ENCODE measurements at places on chromosomes 7 and 10. TPM values are rescaled to one million over a fixed set of nuclear protein-coding genes. Genes with fewer than 3 reads are reported as not detected.

Gene MYOF
- 17.5 TPM for polyA plus RNA-seq

Gene TEX47
- not detected for polyA plus RNA-seq

Gene JAKMIP3
- polyA plus RNA-seq = not detected

Gene PIK3AP1
- polyA plus RNA-seq = 95.5 TPM

Gene RBM20
- polyA plus RNA-seq = not detected

Gene VWDE
- polyA plus RNA-seq = not detected

Gene ANKRD22
- polyA plus RNA-seq = 2.6 TPM

Gene CLDN15
- polyA plus RNA-seq = not detected

Gene SLC39A12
- not detected for polyA plus RNA-seq

DNA sequence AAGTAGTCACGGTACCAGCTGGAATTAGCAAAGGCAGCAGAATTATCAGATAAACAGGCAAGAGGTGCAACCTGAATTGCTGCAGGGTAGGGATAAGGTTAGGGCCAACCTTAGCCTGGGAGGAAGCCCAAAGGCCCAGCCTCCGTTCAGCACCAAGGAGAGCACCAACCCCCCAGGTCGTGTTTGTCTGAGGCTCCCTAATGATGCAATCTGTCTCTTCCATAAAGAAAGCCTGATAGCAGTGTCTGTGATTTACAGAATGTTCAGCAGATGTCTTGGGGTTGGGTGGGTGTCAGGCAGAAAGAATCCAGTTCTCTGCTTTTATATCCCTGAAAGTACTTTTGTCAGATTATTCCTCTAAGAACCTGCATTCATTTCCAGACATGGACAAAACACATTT lies 328.4 kb upstream of the AOAH start:
- H3K36me3 ChIP-seq = no peaks in the 10 kb centered on the region
- DNase-seq = no peak
- no peak overlapping the region for H3K27ac ChIP-seq
- no peaks in the 10 kb centered on the region for H3K27me3 ChIP-seq
- H3K4me3 ChIP-seq = no peak overlapping the region

- H3K4me3 ChIP-seq = no peak overlapping the region
- no peak overlapping the region for H3K27ac ChIP-seq
- peaks cover 64% of the 10 kb centered on the region for H3K4me1 ChIP-seq
Measured at GRCh38 chr10:124654686-124655085, 89.5 kb downstream of the FAM53B start.

DNA sequence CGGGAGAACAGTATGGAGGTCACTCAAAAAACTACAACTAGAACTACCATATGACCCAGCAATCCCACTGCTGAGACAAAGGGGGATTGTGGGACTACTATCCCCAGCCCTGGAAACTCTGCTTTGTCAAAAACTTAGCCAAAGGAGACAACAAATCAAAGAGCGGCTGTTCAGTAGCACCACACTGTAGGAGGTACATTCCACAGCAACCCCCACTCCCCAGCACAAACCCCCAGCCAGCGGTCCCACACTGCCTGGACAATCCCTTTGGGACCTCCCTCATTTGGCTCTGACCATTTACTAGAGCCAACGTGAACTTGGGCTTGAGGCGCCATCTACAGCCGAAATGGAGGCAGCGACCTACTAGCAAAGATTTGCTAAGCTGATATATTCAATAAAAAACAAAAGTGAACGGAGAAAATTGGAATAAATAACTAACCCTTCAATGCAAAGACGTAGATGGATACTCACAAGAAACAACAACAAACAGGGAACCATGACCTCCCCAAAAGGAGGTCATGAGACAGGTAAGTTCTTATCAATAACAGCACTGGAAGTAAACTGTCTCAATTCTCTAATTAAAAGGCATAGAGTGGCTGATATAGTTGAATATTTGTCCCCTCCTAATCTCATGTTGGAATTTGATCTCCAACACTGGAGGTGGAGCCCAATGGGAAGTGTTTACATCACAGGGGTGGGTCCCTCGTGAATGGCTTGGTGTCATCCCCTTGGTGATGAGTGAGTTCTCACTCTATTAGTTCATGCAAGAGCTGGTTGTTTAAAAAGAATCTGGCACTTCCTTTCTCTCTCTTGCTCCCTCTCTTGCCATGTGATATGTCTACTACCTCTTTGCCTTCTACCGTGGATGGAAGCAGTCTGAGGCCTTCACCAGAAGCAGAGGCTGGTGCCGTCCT lies 119.0 kb upstream of the KCNMA1 start:
- H3K36me3 ChIP-seq = no peaks in the 10 kb centered on the region
- H3K27me3 ChIP-seq = no peaks in the 10 kb centered on the region
- no peak overlapping the region for H3K27ac ChIP-seq
- no peak overlapping the region for H3K4me3 ChIP-seq
- no peaks in the 10 kb centered on the region for H3K4me1 ChIP-seq

- H3K4me3 ChIP-seq = peak overlapping the region; percentile 85
- peaks cover 19% of the 10 kb centered on the region for H3K4me1 ChIP-seq
- no peaks in the 10 kb centered on the region for H3K36me3 ChIP-seq
- H3K27ac ChIP-seq = peak overlapping the region; percentile 73
- no peak for DNase-seq
Measured at GRCh38 chr7:27663989-27664331, 1.3 kb upstream of the HIBADH start.

- no peaks in the 10 kb centered on the region for H3K27me3 ChIP-seq
- no peak for DNase-seq
- no peak overlapping the region for H3K4me3 ChIP-seq
- H3K27ac ChIP-seq = no peak overlapping the region
- no peaks in the 10 kb centered on the region for H3K36me3 ChIP-seq
- H3K4me1 ChIP-seq = no peaks in the 10 kb centered on the region
Measured at GRCh38 chr10:64867501-64867962, 1346.3 kb downstream of the REEP3 start.

- no peak for DNase-seq
- H3K36me3 ChIP-seq = no peaks in the 10 kb centered on the region
- H3K4me1 ChIP-seq = no peaks in the 10 kb centered on the region
- H3K4me3 ChIP-seq = no peak overlapping the region
Measured at GRCh38 chr10:36802490-36803153, 322.8 kb upstream of the ANKRD30A start.

GRCh38 chr7:50560865-50561351 lies 4.3 kb downstream of the DDC start:
- no peak for DNase-seq
- H3K27ac ChIP-seq = no peak overlapping the region
- H3K4me1 ChIP-seq = no peaks in the 10 kb centered on the region
- no peaks in the 10 kb centered on the region for H3K27me3 ChIP-seq
- H3K4me3 ChIP-seq = no peak overlapping the region

DNA sequence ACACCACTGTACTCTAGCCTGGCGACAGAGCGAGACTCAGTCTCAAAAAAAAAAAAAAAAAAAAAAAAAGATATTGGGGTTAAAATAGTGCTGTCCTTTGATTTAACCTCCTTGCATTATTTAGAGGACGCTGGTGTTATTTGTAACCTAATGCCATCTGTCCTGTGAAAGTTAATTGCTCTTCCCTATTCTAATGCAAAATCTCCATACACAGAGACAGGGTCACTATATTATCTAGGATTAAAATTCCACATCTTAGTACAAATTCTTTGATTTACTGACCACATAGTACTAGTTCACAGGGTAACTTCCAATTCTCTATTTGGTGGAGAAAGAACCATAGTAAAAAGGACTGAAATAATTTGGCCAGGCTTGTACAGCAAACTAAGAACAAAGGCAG lies 184.2 kb upstream of the STEAP4 start:
- no peaks in the 10 kb centered on the region for H3K36me3 ChIP-seq
- H3K4me3 ChIP-seq = no peak overlapping the region
- H3K27ac ChIP-seq = no peak overlapping the region
- no peak for DNase-seq
- no peaks in the 10 kb centered on the region for H3K27me3 ChIP-seq

DNA sequence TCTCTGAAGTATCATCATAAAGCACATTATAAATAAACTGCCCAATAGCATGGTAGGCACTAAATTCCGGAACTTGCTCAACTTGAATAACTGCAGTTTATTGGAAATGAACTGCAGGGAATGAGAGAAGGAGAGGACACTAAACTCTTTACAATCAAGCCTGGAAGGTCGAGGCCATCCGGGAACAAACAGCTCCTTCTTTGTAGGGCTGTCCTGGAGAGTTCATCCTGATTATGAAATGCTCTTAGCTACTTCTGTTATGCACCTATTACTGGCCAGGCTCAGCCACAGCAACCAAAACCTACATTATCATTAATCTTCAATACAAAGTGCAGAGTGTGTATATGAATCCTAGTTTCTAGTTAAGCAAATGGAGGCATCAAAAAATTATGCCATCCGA lies 64.7 kb downstream of the PPP1R17 start:
- no peak for DNase-seq
- H3K36me3 ChIP-seq = no peaks in the 10 kb centered on the region
- no peaks in the 10 kb centered on the region for H3K27me3 ChIP-seq
- no peak overlapping the region for H3K4me3 ChIP-seq
- no peak overlapping the region for H3K27ac ChIP-seq

DNA sequence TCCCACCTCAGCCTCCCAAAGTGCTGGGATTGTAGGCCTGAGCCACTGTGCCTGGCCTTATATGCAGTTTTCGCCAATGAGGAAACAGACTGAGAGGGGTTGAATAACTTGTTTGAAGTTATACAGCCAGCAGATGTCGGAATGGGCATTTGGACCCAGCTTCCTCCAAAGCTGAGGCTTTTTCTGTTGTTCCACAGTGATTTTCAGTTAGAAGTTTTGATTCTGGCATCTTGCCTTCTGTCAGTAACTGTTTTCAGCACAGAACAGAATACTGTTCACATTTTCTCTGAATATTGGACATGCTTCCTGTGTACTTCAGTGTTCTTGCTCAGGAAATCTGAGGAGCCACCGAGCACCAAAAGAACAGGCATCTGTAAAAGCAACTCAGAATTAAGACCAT lies 287.2 kb downstream of the CAMK1D start:
- no peak for DNase-seq
- no peak overlapping the region for H3K27ac ChIP-seq
- H3K27me3 ChIP-seq = no peaks in the 10 kb centered on the region
- H3K36me3 ChIP-seq = no peaks in the 10 kb centered on the region
- H3K4me1 ChIP-seq = no peaks in the 10 kb centered on the region
- H3K4me3 ChIP-seq = no peak overlapping the region

- H3K4me1 ChIP-seq = peaks cover 33% of the 10 kb centered on the region
- H3K27me3 ChIP-seq = peaks cover 39% of the 10 kb centered on the region
- peak; percentile 12 for DNase-seq
- H3K27ac ChIP-seq = peak overlapping the region; percentile 29
- H3K4me3 ChIP-seq = no peak overlapping the region
Measured at GRCh38 chr7:24754906-24755506, 2.3 kb downstream of the GSDME start.

GRCh38 chr7:116354171-116354545 lies 143.8 kb downstream of the TES start:
- H3K27ac ChIP-seq = no peak overlapping the region
- DNase-seq = no peak
- H3K27me3 ChIP-seq = no peaks in the 10 kb centered on the region
- H3K4me1 ChIP-seq = no peaks in the 10 kb centered on the region
- H3K36me3 ChIP-seq = no peaks in the 10 kb centered on the region
- H3K4me3 ChIP-seq = no peak overlapping the region

DNA sequence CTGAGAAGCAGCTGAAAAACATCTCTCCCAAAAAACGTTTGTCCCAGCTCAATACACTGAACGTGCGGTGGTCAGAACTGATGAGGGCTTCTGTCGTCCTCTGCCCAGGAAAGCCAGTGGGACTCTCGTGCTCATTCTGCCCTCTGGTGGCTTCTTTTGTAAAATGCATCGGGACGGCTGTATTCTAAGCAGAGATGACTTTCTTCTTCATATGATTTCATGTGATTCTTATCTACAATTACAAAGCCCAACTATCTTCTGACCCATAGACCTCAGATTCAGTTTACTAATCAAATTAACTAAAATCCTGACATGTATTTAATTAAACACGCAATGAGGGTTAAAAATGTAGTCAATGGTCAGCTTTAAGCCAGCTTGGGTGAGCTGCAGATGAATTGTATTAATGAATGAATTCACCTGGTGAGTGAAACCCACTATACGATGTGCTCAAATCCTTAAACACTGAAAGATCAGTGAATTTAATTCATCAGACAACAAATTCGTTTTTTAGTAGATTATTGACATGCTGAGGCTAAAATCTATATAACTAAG lies 117.6 kb upstream of the FAM204A start:
- no peaks in the 10 kb centered on the region for H3K36me3 ChIP-seq
- no peak overlapping the region for H3K27ac ChIP-seq
- H3K4me3 ChIP-seq = no peak overlapping the region
- peak; percentile 20 for DNase-seq
- H3K4me1 ChIP-seq = no peaks in the 10 kb centered on the region

DNA sequence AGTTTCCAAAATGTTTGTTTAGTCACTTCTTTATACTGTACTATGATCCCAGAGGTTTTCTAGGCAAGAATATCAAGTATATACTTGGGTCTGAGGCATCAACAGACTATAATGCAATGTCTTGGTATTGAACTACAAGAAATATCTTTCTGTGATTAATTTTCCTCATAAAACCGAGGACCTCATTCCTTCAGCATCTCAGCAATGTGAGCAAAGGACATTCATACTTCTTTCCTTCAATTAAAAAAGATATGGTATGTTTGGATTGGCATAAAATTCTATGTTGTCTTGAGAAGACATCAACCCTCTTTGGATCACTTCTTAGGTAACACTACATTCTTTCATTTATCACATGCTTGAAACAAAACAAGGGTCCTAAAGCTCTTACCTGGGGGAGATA lies 524.5 kb downstream of the PHTF2 start:
- H3K36me3 ChIP-seq = no peaks in the 10 kb centered on the region
- no peaks in the 10 kb centered on the region for H3K27me3 ChIP-seq
- no peak overlapping the region for H3K4me3 ChIP-seq
- H3K4me1 ChIP-seq = no peaks in the 10 kb centered on the region
- DNase-seq = no peak
- H3K27ac ChIP-seq = no peak overlapping the region

DNA sequence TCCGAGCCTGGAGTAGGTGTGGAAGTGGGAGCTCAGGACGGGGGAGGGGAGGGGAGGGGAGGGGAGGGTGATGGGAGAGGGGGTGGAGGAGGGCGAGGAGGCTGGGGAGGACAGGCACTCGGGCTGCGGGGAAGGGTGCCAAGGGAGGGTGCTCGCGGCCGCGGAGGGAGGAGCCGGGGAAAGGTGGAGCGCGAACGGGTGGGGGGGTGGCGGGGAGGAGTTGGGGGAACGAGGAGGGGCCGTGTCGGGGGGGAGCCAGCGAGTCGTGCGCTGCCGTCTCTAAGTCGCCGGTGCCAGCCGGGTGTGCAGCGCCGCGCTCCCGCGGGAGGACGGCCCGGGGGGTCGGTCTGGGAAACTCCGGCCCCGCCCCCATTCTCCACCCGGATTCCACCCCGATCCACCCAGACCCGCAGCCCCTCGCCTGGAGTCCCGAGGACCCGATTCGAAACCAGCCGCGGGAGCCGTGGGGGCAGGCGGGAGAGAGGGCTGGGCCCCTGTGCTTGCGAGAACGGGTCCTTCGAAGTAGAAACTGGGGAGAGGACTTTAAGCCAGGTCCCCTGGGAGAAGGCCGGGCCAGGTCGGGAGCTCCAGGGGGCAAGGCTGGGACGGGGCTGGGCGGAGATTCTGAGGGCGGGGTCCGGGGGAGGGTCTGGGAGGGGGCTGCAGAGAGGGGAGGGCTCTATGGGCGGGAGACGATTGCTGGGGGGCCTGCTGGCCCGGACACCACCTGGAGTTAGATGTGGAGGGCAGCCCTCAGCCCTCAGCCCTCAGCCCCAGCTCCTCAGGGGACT lies at the start of gene ZNF467:
ZNF467 (minus strand) TSS at position 143 of the 791 bp plus-strand sequence. CDS start 2,556 bp downstream, outside the sequence.
- H3K27ac ChIP-seq = peak within 1 kb of the TSS; percentile 51
- peaks cover 49% of the 10 kb centered on the region for H3K4me1 ChIP-seq
- H3K36me3 ChIP-seq = peaks cover 22% of the 10 kb centered on the region
- peak; percentile 25 for DNase-seq

GRCh38 chr7:134622303-134622995 lies 24.2 kb upstream of the BPGM start:
- H3K4me1 ChIP-seq = peaks cover 12% of the 10 kb centered on the region
- no peaks in the 10 kb centered on the region for H3K36me3 ChIP-seq
- no peak for DNase-seq
- H3K4me3 ChIP-seq = no peak overlapping the region
- peaks cover 2% of the 10 kb centered on the region for H3K27me3 ChIP-seq
